Amniotic stem cell (primary cell): ENCODE measurements at places on chromosomes 5 and 9.

DNA sequence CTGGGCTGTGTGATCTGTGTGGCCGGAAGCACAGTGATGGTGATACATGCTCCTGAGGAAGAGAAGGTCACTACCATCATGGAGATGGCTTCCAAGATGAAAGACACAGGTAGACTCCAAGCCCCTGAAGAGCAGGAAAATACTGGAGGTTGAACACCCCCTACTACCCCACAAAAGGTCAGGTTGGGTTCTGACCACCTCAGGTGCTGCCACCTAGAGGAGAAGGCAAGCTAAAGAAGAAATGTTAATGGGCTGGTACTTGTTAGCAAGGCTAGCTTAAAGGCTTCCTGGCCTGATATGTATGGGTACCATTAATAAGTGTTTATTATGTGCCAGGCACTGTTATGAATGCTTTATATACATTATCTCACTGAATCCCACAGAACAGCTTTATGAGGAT, 11.7 kb downstream of the NIPAL4 start:
- DNase-seq, result no peak

GRCh38 chr9:36093384-36093783, 43.1 kb upstream of the GLIPR2 start:
- no peak for DNase-seq

GRCh38 chr5:35651002-35651756, 33.5 kb downstream of the SPEF2 start:
- DNase-seq, result peak; percentile 18

GRCh38 chr5:169299663-169300467, 1.1 kb downstream of the SLIT3 start:
- DNase-seq, result no peak

GRCh38 chr9:130755377-130756007, 61.9 kb downstream of the EXOSC2 start:
- DNase-seq, result no peak

GRCh38 chr5:9642621-9643020, 12.5 kb upstream of the TAS2R1 start:
- DNase-seq, result no peak

DNA sequence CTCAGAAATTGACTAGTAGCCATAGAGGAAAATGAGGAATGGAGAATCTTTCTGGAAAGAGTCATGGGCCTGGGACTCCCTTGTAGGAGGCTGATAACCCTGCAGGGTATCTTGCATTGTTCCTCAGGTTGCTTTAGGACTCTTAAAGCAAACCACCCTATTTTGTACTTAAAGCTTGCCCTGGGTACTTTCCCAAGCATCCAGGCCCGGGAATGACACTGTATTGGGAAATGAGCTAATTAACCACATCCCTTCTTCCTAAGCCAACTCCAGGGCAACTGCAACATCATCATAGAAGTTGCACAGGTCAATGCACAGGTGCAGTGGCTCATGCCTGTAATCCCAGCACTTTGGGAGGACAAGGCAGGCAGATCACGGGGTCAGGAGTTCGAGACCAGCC, 55.9 kb downstream of the UGCG start:
- no peak for DNase-seq

DNA sequence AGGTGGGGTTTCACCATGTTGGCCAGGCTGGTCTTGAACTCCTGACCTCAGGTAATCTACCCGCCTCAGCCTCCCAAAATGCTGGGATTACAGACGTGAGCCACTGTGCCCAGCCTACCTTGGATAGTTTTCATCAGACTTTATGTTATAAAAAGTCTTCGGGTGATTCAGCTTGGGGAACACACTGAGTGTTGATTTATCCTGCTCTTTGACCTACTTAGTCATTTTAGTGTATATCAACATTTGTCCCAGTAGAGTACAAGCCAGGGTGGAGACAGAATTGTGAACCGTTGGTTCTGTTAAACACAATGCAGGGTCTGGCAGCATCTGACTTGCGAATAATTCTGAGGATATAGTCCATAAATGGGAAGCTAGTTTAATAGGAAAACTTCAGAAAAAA, 39.7 kb downstream of the NFX1 start:
- DNase-seq, result peak; percentile 30

- DNase-seq, result peak; percentile 19
Measured at GRCh38 chr5:91499943-91500531, 116.9 kb upstream of the ARRDC3 start.

DNA sequence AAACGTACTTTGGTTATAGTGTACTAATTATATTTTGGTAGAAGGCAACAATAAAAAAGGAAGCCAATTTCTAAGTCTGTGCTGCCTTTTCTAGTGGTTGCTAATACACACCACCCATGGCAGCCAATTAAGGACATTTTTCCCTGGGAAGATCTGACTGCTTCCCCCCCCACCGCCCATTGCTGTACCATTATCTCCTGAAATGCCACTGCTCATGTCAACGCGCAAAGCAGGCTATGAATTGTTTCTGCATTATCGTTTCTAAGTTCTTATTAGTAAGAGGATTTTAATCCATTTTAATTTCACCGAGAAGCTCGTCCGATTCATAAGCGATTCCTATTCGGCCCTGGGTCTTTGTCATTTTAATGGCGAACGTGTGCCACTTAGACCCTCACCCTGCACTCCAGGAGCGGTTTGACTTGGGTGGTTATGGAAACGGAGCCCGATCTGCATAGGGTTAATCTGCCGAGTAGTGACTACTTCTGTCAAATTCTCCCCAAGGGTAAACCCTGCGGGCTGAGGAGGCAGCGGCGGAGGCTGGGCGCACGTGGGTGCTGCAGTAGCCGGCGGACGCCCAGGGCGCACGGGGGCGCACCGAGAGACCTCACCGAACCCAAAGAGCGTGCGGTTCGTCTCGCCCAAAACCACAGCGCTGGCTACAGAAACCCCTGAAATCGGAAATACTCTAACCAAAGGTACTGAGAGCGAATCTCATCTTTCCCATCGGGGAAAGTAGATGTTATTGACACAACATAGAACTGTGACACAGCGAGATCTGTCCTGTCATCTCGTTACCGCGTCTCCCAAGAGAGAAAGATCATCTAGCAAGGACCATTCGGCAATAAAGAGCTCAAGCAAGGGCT, 55.8 kb upstream of the SHC3 start:
- no peak for DNase-seq

DNA sequence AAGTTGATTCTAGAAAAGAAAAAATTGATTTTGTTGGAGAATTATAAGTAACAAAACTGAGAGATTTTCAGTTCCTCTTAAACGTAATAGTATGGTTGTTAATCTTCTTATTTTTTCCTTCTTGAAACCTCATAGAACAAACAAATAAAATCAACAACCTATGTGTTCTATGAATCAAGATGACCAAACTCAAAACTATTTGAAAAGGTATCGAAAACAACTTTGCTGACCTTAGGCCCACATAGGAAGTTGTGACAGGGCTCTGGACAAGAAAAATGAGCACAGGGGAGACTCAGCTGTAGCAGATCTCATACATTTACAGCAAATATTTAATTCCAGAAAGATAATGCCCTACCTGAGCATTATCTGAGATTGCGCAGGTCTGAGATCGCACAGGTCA, 169.4 kb upstream of the CCNH start:
- no peak for DNase-seq

DNA sequence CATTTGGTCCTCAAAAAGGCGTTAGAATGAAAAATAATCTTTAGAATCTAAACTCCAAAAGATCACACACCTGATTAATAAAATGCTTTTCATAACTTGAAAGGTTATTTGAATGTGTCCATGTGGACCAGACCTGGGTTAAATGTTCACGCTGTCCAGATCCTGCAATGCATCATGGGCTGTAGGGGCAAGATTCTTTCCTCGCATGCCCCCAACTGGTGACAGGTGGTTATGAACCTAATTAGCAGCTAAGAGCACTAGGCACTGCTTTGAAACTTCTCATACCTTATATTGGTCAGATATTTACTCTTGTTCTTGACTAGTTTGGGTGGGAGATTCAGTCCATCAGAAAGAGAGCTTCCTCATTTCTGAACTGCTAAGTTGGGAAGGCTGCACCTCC, 19.3 kb upstream of the PIP5K1B start:
- no peak for DNase-seq

DNA sequence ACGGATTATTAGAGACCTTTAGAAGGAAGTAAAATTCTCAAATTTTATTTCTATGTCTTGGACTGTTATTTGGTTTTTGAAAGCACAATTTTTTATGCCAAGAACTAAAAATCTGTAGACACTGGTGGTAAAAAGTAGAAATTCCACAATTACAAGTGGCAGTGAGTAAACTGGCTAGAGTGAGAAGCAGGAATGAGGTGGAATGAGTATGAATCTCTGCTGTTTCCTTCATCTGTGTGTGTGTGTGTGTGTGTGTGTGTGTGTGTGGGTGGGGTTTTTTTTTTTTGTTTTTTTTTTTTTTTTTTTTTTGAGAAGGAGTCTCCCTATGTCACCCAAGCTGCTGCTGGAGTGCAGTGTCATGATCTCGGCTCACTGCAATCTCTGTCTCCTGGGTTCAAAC, 94.2 kb downstream of the TLE4 start:
- DNase-seq, result no peak

GRCh38 chr5:131274326-131275063, 10.6 kb downstream of the CDC42SE2 start:
- no peak for DNase-seq

DNA sequence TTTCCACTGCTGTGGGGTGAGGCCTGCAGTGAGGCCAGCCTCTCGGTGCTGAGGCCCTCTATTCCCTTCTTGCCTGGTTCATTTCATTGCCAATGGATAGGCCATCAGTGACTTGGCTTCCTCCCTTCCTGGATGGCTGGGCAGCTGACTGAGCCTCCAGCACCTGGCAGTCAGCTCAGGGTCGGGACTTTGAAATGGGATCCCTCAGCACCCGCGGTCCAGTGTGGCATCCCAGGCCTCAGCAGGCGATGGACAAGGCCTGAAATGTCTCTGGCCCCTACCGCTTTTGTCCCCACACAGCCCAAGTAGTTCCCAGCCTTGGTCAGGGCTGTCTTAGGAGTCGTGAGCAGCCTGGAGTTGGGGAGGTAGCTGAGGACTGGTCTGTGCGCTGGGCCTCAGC, 17.2 kb downstream of the NDST1 start:
- no peak for DNase-seq

GRCh38 chr9:30534455-30534854, 1850.0 kb upstream of the ACO1 start:
- no peak for DNase-seq

DNA sequence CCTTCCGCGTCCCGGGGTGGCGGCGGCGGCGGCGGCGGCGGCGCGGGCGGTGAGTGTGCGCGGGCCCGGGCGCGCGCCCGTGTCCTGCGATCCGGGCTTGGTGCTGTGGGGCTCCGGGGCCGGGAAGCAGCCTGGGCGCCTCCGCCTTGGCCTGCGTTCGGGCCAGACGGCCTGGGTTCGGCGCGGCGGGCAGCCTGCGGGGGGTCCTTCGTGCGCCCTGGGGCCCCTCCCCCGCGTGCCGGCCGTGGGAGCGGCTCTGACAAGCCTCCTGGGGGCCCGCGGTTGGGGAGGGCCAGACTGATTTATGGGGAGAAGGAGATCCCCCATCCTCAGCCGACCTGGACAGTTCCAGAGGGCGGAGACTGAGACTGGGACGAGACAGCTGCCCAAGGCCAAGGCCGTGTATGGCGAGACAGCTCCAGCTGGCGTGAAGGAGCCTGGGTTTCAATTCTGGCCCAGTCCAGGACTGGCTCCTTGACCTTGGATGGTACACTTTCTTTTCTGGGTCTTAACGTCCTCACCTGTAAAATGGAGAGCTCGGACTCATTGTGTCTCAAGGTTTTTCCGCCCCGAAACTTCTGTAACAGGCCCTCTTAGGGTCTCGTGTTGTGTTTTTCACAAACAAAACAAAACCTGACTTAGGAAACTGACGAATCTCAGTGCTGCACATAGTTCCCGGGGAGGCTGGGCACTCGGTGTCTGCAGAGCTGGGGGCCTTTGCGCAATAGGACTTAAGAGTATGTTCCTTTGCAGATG, 603 bp downstream of the TMEM268 start:
- no peak for DNase-seq
